ENCODE measurements at places on chromosomes 6 and 20.

GRCh38 chr6:169449221-169449620, 195.6 kb upstream of the THBS2 start:
- no peak for DNase-seq

GRCh38 chr6:52087498-52087999, at the start of gene PKHD1:
TSS of gene PKHD1 (minus strand) at chr6:52087613. CDS start at chr6:52084933, 2,680 bp downstream.
- DNase-seq = no peak

GRCh38 chr20:8809107-8809953, 259.6 kb upstream of the PLCB4 start:
- DNase-seq = no peak

GRCh38 chr6:25173246-25173645, 105.9 kb upstream of the CARMIL1 start:
- DNase-seq = no peak

- DNase-seq = no peak
These were observed 78.4 kb downstream of the RNASET2 start for GRCh38 chr6:166877906-166878305.

- DNase-seq = no peak
These were observed 71.8 kb downstream of the SAMD3 start for GRCh38 chr6:130150906-130151305.

- DNase-seq = no peak
These were observed 1.3 kb downstream of the C20orf203 start for GRCh38 chr20:32672394-32672981.

- DNase-seq = no peak
These were observed 7.4 kb upstream of the ULBP3 start for GRCh38 chr6:150076196-150076893.

DNA sequence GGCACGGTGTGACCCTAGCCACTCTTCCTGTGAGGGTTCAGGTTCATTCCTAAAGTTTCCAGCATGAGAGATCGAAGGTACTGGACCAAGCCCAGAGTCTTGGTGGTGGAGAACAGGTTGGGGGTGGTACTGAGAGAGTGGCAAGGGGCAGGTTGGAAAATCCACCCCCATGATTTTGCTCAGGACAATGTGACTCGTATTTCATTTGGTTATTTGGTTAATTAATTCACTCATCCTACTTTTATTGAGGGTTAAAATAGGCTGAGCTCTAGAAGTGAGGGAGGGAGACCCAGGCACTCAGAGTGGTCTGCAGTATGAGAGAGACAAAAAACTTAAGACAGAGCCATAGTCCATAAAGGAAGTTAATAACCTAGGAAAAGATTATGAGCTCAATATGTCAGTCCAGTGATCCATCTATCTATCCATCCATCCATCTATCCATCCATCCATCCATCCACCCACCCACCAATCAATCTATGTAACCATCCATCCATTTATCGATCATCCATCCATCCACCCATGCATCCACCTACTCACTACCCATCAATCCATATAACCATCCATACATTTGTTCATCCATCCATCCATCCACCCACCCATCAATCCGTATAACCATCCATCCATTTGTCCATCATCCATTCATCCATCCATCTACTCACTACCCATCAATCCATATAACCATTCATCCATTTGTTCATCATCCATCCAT, 6.7 kb upstream of the BPIFB6 start:
- no peak for DNase-seq

DNA sequence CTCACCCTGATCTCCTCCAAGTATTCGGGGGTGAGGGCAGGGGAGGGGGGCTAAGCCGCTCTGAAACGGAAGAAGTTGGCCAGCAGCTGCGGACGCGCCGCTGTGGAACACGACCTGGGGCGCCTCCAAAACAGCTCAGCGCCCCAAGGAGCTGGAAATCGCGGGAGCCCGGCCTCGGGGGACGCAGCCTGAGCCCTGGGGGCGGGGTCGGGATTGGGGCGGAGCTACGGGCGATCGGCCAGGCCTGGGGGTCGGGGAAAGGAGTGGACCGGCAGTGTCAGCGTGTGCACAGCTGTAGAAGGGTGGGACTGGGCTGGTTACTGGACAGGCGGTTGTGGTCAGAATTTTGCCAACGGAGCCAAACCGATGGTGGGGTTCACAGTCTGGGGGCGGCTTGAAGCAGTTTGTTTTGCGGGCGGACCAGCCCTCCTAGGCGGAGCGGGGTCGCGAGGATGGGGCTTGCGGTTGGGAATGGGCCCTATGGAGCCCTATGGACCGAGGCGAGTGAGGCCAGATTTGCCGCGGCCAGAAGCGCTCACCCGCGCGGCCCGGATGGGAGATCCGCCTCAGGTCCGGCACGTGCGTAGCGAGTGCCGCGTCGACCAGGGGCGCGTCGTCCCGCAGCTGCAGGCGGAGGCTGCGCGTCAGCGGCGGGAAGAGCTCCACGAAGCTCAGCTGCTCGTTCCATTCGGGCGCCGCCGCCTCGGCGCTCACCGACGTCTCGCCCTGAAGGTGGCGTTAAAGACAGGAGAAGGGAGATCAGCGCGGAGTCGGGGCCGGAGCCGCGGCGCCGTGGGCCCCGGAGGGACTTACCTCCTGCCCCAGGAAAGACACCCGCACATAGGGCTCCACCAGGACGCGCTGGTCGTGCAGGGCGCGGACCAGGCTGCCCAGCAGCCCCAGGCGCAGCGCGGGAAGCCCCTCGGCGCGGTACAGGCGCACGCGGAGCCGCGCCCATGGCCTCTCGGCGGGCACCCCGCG, 14.3 kb upstream of the SPAG4 start:
- peak; percentile 63 for DNase-seq

GRCh38 chr6:110532431-110532830, 56.0 kb upstream of the SLC22A16 start:
- no peak for DNase-seq

GRCh38 chr20:52552181-52552872, 360.7 kb upstream of the ZFP64 start:
- no peak for DNase-seq

GRCh38 chr6:48134246-48134645, 23.2 kb upstream of the PTCHD4 start:
- DNase-seq = no peak

- DNase-seq = no peak
These were observed 93.5 kb downstream of the B3GAT2 start for GRCh38 chr6:70863343-70863742.
